ENCODE measurements at places on chromosomes 3 and 15.

DNA sequence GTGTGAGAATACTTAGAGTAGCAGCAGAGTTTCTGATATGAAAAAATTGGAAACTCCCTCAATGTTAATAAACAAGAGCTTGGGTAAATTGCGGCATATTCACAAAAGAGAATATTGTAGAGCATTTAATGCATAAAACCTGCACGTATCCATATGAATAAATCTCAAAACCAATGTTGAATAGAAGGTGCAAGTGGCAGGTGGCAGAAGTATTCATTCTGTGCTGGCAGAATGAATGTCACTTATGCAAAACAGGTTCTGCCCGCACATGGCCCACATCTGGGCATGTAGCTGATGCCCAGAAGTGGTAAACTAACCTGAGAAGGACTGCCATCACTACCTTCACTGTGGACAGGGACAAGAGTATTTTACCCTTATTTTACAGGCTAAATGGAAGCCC is 14.1 kb upstream of the PRSS50 start:
- peak; percentile 26 for DNase-seq

DNA sequence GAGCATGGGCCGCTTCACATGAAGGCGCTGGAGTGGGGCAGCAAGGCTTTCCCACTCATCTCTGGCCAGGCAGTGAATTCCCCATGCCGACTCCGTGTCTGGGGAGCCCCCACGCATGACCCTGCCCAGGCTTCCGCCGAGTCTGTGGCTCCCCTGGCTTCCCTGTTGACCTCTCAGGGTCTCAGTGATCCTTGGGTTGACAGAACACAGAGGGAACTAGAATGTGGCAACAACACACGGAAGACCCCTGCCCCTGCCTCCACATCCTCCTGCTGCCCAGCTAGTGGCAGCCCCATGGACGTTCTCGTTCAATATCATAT is 61.3 kb downstream of the ATP2B2 start:
- DNase-seq, result no peak

- DNase-seq, result no peak
These were observed 100.6 kb downstream of the DNAJB8 start for GRCh38 chr3:128366136-128366535.

- no peak for DNase-seq
These were observed 13.0 kb downstream of the ZIC1 start for GRCh38 chr3:147422196-147422595.

DNA sequence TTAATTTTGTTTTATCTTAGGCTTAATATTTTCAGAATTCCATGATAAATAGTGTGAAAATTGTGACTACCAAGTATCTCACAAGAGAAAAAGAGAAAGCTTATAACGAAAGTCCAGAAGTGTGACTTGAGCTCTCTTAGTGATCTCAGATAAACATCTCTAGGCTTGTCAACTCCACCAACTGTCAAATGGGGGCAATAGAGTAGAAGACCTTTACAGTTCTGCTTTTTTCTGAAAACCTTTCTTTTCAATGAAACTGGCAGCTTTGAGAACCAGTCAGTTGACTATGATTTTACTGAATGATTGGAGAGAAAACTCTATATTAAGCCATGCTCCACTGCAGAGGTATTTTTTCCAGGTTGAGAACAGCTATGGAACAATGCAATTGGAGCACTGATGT is 119.2 kb upstream of the TP63 start:
- no peak for DNase-seq

- no peak for DNase-seq
These were observed at the start of gene SLITRK3 for GRCh38 chr3:165195640-165196576. SLITRK3 (minus strand) TSS chr3:165196384; CDS start chr3:165190830, 5,554 bp downstream.

Measured in NCI-H526 treated with DMSO at 0.1 percent for 48 hours (cell line).